ENCODE measurements at places on chromosomes 2 and 18.

- DNase-seq, result peak; percentile 20
Observed at GRCh38 chr2:30048636-30049175, 98.1 kb upstream of the YPEL5 start.

- DNase-seq, result peak; percentile 96
Observed at GRCh38 chr2:219495531-219496122, 3.1 kb upstream of the GMPPA start.

- no peak for DNase-seq
Observed at GRCh38 chr2:239465017-239466001, 64.5 kb upstream of the HDAC4 start.

DNA sequence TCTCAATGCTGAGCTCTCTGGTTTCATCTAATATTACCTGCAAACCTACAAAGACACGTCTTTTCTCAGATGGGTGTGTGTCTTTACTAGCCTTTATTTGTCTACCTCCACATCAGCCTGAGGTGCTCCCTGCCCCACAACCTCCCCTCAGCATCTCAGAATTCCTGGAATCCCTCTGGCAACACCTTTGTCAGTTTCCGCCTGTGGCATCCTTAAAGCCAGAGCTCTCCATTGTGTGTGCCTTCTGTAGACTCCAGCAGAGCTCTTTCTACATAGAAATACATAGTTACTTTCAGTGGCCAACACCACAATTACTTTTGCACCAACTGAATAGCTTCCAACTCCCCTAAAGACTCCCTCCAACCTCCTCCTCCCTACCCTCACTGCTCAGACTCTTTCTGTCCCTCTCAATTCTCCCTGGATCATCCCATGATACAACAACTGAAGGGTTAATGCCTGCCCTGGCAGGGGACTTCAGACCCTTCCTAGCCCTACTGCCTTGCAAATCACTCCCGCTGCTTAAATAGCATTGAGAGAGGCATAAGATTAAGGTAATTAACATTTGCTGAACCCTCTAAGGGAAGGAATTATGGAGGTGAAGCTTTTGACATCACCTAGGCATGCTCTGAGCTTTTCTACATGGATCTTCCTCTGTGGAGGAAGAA is 39.6 kb upstream of the RMDN2 start:
- no peak for DNase-seq

DNA sequence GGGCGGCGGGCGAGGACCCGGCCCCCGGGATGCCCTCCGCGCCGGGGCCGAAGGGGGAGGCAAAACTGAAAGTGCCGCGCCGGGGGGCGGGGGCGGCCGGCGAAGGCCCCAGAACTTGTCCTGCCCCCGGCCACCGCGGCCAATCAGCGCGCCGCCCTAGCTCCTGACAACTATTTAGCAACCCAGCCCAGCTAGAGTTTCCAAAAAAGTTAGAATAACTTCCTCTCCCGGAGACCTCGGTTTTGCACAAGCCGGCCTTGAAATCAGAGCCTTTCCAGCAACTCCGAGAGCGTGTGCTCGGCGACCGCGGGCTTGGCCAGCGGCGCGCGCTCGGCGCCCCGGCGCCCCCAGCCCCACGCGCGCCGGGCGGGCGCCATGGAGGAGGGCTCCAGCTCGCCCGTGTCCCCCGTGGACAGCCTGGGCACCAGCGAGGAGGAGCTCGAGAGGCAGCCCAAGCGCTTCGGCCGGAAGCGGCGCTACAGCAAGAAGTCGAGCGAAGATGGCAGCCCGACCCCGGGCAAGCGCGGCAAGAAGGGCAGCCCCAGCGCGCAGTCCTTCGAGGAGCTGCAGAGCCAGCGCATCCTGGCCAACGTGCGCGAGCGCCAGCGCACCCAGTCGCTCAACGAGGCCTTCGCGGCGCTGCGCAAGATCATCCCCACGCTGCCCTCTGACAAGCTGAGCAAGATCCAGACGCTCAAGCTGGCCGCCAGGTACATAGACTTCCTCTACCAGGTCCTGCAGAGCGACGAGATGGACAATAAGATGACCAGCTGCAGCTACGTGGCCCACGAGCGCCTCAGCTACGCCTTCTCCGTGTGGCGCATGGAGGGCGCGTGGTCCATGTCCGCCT is at the start of gene TWIST2:
Gene TWIST2, plus strand, starts transcription at position 245 of the 850 bp plus-strand sequence. Its CDS starts 131 bp downstream, at position 376.
- DNase-seq, result peak; percentile 96

DNA sequence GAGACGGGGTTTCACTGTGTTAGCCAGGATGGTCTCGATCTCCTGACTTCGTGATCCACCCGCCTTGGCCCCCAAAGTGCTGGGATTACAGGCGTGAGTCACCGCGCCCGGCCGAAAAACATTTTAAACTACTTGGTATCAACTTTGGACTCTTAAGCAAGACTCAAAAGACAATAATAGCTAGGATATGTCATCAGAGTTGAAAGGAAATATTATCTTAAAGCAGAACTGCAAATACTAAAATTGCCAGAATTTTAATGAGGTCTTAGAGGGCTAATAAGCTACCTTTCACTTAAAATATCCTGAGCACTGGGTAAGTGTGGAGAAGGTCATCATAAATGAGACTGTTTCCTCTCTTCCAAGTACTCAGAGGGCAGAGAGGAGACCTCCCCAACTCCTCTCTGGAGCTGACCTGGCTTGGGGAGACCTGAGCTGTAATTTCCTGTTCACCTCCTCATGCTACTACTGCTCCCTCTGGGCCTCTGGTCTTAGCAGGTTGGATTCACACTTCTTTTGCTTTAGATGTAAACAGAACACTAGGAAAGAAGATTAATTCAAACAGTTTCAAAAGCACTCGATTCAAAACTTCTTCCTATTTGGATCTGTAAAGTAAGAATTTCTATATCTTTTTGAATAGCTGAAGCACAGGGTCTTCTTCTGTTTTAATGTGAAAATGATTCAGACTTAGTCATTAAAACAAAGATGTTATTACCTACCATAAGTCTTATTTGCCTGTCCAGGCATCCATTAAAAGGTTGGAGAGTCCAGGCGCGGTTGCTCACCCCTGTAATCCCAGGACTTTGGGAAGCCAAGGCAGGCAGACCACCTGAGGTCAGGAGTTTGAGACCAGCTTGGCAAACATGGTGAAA is 16.5 kb downstream of the CNRIP1 start:
- DNase-seq, result no peak

DNA sequence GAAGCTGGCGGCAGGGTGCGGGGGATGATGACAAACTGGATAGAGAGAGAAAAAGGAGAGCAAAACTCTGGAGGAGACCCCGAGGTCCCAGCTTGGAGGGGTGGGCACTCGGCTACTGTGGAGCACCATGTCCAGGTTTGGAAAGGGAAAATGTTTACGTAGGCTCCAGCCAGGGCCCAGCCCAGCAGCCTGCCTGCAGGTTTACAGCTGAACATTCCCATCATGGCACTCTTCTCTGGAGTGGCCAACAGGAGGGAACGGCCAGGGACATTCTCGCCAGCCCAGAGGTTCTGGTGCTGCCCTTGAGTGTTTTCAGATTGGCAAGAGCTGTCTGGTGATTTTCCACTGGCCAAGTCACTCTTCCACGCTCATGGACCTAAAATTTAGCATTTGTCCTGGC is 262.9 kb upstream of the TCF4 start:
- DNase-seq, result no peak

DNA sequence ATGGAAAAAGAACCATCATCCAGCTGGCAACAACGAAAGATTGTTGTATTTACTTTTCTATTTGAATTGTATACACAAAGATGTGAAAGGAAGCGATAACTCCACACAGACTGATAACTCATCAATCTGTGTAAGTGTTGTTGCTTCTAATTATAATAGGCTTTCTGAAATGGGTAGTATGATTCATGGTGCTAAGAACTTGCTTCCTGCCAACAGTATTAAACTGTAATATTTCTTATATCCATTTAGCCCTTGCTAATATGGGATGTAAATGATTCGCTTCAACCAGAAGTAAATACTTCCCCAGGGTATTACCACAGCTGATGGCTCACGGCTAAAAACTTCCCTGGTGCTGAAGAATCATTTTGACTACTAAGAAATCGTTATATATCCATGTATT is 70.2 kb downstream of the TMEM163 start:
- no peak for DNase-seq

DNA sequence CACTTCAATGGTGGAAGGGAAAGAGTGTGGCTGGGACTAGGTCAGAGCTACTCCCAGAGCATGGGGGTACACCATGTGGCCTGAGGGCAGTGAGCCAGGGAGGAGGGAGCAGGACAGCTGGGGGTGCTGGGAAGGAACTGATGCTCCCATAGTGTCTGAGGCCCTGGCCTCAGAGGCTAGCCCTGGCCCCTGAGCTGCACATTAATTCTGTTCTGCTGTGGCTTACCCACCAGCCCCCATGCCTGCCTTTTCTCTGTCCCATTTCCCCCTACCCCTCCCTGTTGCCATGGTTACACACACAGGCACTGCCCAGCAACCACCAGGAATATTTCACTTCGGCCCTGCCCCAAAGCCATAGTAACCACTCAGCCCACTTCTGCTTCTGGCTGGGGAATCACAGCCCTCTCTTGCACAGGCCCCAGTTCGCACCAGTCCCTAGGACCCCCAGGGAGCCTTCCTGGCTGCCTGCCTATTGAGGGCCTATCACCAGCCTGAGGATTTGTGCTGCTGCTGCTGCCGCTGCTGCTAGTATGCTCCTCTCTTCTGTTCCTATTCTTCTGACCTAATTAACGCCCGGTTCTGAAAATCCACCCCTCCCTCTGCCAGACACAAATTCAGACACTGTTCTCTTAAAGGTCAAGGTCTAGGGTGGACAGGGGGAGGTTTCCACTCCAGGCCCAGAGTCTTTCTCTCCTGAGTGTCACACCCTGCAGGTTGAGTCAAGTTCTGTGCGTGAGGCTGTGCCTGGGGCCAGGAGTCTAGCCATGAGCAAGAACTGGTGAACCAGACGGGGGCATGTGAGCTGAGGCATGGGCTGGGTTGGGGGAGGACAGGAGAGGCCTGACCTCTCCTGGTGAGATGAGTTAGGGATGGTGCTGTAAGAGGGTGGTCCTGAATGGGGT is 87.1 kb upstream of the MCFD2 start:
- DNase-seq, result peak; percentile 73

DNA sequence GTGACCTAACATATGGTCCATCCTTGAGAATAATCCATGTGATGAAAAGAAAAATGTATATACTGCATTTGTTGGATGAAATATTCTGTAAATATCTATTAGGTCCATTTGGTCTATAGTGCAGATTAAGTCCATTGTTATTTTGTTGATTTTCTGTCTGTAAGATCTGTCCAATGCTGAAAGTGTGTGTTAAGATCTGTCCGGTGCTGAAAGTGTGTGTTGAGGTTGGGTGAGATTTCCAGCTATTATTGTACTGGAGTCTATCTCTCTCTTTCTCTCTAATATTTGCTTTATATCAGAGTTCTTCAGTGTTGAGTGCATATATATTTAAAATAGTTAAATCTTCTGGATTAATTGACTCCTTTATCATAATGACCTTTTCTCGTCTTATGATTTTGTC is 828.8 kb upstream of the CRIM1 start:
- DNase-seq, result no peak

DNA sequence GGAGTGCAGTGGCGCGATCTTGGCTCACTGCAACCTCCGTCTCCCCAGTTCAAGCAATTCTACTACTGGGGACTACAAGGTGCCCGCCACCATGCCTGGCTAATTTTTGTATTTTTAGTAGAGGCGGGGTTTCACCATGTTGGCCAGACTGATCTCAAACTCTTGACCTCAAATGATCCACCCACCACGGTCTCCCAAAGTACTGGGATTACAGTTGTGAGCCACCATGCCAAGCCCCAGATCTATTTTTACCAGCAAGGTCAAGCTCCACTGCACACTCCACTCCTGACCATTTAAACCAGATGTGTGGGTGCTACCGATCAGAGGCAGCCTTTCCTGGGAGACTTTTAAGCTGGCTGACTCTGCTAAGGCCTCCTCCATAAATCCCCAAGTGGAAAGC is 67.5 kb upstream of the CD226 start:
- no peak for DNase-seq

DNA sequence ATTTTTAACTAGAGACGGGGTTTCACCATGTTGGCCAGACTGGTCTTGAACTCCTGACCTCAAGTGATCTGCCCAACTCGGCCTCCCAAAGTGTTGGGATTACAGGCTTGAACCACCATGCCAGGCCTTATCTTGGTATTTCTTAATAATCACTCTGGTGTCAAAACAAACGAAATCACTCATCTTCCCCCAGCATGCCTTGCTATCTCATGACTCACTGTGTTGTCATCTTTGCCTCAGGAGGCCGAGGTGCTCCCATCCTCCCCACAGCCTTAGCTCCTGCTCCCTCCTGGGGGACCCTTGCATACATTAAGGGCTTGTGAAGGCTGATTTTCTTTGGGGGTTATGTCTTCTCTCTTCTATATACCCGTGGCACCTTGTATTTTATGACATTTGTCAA is 250.1 kb upstream of the DPP10 start:
- DNase-seq, result peak; percentile 4
